ENCODE measurements at places on chromosomes 3 and 15. TPM values are rescaled to one million over a fixed set of nuclear protein-coding genes. Genes with fewer than 3 reads are reported as not detected.

- DNase-seq = no peak
Measured at GRCh38 chr3:19769694-19770093, 164.3 kb downstream of the EFHB start.

DNA sequence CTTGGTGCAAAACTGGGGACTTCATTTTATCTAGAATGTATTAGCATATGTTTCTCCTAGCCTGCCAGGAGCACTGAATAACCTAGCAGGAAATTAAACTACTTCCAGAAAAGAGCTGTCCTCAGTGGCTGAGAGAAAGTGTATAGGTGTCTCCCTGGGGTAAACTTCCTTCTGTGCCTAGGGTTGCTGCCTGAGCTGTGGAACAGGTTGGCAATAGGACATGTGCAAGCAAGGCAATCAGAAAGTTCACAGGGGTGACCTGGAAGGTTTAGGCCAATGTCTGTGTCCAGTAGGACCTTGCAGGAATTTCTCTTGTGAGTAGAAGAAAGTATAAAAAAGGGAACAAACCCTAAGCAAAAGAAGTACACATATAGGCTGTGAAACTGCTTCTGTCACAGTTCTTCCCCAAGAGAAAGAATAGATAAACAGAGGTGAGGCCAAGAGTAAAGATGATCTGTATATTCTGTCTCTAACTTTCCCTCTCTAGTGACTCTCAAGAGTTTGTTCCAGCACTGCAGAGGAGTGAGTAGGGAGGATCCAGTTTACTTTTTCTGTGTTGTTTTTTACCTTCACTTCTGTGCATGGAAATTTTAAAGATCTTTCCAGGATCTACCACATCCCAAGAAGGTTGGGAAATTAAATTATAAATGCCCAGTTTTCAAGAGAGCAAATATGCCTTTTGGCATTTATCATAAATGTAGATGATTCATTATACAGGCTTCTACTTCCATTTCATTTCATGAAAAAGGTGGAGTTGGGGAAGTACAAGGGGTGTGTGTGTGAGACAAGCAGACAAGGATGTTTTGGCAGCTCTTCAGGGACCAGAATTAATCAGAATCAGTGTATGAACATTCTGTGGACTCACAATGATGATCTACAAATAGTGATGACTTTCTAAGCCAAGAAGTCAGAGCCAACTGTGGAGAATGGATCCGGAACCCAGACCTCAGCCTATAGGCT lies 155.2 kb downstream of the RBPMS2 start:
- no peak for DNase-seq

The GOLGA8S gene
- 0.29 TPM for total RNA-seq

GRCh38 chr15:77546050-77546501 lies 86.6 kb downstream of the LINGO1 start:
- peak; percentile 60 for DNase-seq

- DNase-seq = peak; percentile 55
Measured at GRCh38 chr3:139935016-139935865, at the start of gene CLSTN2. Gene CLSTN2, plus strand, starts transcription at chr3:139935185.

DNA sequence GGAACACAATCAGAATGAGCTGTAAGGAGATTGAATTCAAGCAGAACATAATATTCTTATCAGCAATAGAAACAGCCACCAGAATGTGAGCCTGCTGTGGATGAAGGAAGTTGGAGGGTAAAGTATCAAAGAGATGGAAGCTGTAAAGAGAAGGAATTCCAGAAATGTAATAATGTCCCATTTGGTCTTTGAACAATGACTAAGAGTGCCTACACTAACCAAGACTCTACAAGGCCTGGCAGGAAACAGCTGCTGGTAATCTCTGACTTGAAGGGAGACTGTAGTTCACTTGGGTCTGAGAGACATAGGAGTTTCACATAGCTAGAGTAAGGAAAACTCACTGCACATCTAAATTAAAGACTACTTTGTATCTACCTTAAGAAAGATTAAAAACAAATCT lies 1176.0 kb upstream of the ALCAM start:
- no peak for DNase-seq

The RPL22L1 gene
- 16.3 TPM for total RNA-seq

The CCDC9B gene
- 107 TPM for total RNA-seq

GRCh38 chr15:86055688-86056087 lies 24.0 kb upstream of the AGBL1 start:
- DNase-seq = no peak

The PRSS50 gene
- 0.17 TPM for total RNA-seq

GRCh38 chr3:50122071-50122470 lies 33.1 kb upstream of the SEMA3F start:
- no peak for DNase-seq

DNA sequence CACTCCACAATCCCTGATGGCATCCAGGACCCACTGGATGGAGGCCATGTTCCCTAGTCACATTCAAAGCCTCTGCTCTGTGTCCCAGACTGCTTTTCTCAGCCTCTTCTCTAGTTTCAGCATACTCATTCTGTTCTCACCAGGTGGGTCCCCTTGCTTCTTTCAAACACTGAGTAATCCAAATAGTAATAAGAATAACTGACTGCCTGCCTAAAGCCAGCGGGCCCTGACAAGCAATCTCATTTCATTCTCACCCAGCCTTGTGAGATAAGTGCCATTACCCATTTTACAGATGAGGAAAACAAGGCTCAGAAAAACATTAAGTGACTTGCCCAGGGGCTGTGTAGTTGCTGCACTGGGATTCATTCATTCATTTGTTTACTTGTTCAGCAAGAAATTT lies 25.4 kb downstream of the MAPKAPK3 start:
- DNase-seq = no peak

DNA sequence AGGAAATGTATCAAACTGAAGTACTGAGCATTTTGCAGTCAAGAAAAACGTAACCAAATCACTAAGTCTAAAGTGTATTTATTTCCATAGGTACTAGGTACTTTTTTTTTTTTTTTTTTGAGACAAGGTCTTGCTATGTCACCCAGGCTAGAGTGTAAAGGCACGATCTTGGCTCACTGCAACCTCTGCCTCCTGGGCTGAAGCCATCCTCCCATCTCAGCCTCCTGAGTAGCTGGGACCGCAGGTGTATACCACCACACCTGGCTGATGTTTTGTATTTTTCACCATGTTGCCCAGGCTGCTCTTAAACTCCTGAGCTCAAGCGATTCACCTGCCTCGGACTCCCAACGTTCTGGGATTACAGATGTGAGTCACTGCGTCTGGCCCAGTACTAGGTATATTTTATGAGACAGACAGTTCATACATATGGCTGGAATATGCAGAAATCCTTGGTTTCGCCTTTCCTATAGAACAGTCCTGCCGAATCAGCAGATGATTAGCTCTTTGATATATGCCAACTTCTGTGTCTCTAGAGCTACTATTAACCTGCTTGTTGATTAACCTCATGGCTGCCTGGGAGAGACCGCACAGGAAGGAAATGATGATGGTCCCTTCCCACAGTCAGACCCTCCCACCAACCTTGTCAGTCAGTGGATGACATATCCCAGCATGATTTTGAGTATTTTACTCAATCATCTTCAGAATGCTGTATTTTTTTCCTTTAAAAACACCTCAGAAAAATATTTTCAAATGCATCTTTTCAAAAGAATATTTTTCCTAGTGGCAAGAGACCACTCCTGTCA lies 32.3 kb downstream of the TMOD3 start:
- DNase-seq = no peak

DNA sequence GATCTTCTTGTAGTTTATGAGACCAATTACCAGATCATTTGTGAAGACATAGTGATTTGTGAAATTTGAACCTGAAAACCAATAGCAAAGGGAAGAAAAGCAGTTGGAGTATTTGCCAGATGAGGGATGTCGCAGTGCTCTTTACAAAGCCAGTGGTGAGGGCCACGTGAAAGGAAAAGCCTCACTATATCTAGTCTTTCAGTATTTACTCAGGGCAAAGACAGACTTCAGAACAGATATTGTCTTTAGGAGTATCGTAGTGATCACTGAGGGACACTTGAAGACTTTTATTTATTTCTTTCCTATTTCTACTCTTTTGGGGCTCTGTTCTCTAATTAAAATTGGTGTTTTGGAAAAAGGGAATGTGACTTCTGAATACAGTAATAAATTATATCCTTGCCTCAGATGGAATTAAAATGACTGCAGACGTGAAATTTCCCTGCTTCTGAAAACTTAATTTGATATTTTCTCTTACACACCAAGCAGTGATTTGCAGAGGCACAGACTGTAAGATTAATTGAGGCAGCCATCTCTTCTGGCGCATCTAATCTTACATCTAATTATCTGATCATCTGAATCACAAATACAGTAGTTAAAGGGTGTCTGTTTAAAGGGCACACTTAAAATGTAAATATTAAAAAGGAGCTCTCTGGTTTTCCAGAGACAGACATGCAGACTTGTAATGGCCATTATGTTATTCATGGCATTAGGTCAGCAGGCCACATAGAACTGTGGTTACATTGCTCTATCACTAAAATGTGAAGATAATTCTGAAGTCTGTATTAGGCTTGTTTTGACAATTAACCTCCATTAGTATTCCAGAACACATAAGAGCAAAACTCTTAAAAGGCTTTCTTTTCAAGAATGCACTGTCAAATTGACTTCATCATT lies 193.0 kb upstream of the GOLIM4 start:
- no peak for DNase-seq

The RTP1 gene
- total RNA-seq = not detected

DNA sequence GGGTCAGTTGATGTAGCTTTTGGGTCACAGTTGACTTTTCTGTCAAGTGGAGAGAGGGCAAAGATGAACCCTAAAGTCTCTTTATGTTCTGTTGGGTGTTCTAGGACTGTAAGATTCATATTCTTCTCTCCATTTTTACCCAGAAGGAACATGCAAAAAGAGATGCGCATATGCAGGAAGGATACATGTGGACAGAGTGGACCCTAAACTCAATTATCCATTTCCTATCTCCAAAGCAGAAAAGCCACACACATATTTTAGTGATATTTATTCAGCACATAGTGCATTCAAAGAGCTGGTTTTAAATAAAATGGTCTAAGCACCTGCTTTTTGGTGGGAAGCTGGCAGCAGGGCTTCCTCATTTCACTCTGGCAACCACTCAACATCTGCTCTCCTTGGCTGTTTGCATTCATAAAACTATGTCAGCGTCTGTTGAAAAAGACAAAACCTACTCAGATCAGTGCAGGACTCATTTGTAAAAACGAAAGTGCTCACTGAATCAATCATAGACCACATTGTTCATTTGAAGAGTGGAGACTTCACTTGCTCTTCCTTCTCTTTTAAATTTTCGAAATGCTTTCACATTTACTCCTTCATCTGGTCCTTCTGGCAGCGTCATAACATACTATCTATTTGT lies 96.6 kb downstream of the SEMA6D start:
- DNase-seq = no peak

GRCh38 chr3:8856721-8857120 lies 87.3 kb upstream of the OXTR start:
- DNase-seq = no peak

The TMEM44 gene
- 20.2 TPM for total RNA-seq

The ZBED2 gene
- 5.6 TPM for total RNA-seq

DNA sequence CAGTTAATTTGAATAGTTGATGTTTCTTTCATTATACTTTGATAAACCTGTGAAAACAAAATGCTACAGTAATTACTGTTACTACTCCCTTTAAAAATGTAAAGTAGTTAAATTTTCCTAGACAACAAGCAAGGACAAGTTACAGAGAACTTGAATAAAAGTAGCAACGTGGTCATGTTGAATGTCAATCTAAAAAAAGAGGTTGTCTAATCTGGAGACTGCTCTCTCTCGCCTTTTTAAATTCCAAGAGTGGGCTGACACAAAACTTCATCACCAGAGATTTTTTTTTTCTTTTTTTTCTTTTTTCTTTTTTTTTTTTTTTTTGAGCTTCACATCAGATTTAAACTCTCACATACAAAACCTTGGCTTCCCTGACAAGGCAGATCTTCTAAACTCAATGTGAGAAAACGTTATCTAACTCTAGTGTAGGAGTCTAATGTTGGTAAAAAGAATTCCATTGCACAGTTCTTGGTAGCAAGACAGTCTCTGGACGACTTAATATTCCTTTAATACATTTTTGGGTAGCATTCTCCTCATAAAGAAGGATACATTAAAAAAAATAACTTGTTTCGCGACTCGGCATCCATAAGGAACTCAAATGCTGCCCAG lies 4.1 kb downstream of the FOXP1 start:
- no peak for DNase-seq

The CMTM7 gene
- 19.3 TPM for total RNA-seq

DNA sequence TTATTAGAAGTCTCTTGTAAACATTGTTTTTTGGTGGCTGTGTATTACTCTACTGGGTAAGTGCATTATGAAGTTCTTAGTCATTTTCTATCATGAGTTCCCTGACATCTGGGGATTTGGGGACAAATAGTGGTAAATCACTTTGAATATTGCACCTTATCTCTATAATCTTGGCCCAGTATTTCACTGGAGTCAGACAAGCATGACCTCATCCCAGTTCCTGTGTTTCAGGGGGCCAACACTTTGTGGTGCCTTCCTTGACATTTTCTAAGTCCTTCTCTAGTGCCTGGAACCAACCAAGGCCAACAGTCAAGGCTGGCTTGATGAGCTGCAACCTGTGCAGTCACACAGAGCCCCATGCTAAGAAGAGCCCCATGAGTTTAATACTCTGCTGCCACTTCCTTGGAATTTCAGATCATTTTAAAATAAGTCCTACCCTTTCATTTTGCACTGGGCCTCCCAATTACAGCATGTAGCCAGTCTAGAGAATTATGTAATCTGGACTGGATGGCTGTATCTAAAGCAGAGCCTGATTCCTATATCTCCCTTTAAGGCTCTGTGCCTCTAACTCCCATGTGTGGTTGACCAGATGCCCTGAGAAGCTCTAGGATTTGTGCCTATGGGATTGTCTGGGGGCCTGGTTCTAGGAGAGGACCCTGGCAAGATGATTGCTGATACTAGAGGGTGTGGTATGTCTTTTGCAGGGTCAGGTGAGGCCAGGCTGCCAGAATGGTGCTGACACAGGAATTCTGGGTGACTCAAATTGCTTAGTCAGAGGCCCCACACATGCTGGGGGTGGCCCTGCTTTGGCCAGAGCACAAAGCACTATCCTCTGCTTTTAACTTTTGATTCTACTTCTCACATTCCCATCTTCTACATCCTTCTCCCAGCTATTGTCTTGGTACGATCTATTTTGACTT lies 319.6 kb upstream of the TBC1D5 start:
- no peak for DNase-seq

DNA sequence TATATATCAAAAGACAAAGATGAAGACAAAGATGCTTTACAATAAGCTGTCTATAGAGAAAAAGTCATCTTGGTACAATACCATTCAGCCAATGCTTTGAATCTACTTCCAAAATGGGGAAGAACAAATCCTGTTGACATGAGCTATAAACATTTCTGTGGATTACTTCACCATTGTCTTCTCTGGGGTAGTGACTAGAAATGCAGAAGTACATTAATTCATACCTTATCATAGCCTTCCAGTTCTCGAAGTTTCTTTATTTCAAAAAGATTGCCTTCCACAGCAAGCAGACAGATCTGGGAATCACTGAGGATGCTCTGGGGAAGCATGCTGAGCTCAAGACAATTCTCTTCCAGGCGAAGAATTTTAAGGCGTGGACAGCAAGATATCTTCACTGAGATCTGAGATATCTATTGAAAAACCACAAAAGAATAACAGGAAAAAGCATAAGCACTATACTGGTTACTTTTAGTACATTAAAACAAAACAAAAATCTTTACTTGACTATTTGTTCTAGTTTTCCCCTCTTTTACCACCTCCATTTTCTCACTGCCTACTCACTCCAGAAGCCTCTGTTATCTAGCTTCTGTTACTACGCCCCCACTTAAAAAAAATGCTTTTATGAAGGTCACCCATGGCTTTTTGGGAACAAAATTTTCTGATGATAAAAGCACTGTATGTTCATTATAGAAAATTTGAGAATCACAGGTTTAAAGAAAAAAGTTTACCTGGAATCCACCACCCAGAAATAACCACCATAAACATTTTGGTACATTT lies 3.6 kb downstream of the LRRC57 start:
- DNase-seq = no peak

GRCh38 chr15:85472349-85472748 lies 91.9 kb downstream of the AKAP13 start:
- DNase-seq = no peak
